ENCODE measurements at places on chromosomes 5 and 9.

- H3K4me3 ChIP-seq = no peak overlapping the region
- no peaks in the 10 kb centered on the region for H3K36me3 ChIP-seq
- H3K4me1 ChIP-seq = no peaks in the 10 kb centered on the region
- no peaks in the 10 kb centered on the region for H3K27me3 ChIP-seq
These were observed 47.8 kb downstream of the SUSD1 start for GRCh38 chr9:112127281-112127680.

DNA sequence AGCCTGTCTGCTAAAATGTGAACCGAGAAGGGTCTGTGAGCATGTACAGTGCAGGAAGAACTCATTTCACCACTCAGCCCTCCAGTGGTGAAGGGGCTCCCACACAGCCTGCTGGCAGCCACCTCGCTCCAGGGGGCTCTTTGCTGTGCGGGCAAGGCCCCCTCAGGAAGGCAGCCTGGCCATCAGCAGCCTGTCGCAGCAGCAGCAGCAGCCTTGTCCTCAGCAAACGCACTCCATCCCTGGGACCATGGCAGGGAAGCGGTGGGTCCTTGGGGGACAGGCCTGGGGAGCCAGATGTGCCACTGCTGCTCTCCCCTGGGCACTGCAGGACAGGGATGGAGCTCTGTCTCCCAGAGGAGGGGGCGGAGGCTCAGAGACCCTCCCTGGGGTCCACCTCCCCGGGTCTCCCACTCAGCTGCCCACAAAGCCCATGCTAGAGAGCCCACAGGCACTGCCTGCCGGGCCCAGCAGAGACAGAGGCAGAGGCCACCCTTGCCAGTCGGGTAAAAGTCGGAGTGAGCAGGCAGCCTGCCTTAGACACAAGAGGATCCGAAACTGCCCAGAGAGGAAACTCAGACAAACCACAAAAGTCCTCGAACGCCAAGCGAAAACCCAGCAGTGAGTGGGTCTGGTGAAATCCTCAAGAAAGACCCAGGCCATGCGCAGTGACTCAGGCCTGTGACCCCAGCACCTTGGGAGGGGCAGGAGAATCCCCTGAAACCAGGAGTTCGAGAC lies 8.0 kb downstream of the BRD3 start:
- H3K36me3 ChIP-seq = no peaks in the 10 kb centered on the region
- DNase-seq = no peak
- no peaks in the 10 kb centered on the region for H3K27me3 ChIP-seq
- H3K4me3 ChIP-seq = no peak overlapping the region

GRCh38 chr9:114200721-114201300 lies 45.5 kb downstream of the COL27A1 start:
- H3K27ac ChIP-seq = no peak overlapping the region
- peaks cover 7% of the 10 kb centered on the region for H3K36me3 ChIP-seq
- H3K27me3 ChIP-seq = no peaks in the 10 kb centered on the region

- H3K27me3 ChIP-seq = no peaks in the 10 kb centered on the region
- H3K36me3 ChIP-seq = peaks cover 21% of the 10 kb centered on the region
- DNase-seq = no peak
These were observed 1.4 kb downstream of the CAST start for GRCh38 chr5:96663608-96664007.

DNA sequence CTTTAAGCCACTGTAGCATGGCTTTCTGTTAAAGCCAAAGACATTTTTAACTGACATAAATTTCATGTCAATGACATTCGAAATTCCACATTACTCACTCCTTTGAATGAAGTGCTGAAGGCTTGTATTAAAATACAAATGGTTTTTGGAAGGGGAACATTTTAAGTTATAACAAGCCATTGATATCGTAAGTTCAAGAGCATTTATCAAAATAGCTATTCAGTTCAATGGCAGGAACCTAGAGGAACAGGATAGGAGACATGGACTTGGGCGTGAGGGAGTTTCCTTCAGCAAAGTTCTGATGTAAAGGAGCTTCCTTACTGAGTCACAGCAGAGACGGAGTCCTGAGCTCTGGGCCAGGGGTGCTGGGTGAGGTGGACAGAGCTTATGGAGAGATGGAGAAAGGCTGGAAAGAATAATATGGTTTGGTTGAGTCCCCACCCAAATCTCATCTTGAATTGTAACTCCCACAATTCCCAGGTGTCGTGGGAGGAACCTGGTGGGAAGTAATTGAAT lies 631.8 kb downstream of the BNC2 start:
- H3K4me3 ChIP-seq = no peak overlapping the region
- no peak overlapping the region for H3K27ac ChIP-seq
- no peaks in the 10 kb centered on the region for H3K27me3 ChIP-seq
- H3K4me1 ChIP-seq = no peaks in the 10 kb centered on the region
- H3K36me3 ChIP-seq = no peaks in the 10 kb centered on the region

DNA sequence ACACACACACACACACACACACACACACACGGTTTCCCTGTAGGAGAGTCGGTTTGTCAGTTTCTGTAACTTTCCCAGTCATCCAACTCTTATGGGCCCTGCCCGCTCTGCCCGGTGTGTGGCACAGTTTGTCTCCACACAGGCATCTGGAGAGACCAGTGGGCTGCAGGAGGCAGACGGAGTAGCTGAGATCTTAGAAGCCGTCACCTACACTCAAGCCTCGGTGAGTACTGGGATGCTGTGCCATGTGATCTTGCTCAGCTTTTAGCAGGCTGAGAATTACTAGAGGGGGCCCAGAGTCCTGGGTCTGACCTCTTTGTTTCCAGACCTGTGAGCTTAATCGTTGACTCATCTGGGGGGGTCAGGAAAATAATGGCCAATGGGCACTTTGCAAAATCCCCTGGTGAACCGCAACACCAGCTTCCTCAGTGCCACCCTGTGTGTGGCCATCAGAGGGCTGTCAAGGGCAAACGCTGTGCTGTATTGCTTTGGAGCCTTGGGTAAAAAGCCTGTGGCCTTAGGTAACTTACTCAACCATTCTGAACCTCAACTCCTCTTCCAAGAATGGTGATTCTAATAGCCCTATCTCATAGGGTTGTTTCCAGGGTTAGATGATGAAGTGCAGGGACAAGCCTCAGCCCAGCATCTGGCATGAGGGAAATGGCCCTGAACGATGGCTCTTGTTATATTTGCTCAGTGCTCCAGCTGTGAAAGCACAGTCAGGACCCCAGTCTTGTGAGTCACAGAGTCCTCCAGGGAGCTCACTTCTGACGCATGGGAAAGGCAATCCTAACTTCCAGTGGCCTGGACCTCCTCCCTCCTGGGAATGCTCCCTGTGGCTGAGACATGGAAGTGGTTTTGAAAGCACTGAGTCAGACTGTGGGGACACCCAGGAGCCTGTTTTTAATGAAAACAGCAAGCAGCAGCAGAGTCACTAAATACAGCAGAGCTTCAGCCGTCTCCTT lies 45.6 kb downstream of the COL15A1 start:
- no peaks in the 10 kb centered on the region for H3K4me1 ChIP-seq
- no peaks in the 10 kb centered on the region for H3K27me3 ChIP-seq
- no peak for DNase-seq
- no peaks in the 10 kb centered on the region for H3K36me3 ChIP-seq
- H3K27ac ChIP-seq = no peak overlapping the region
- no peak overlapping the region for H3K4me3 ChIP-seq

- H3K4me1 ChIP-seq = no peaks in the 10 kb centered on the region
- H3K36me3 ChIP-seq = no peaks in the 10 kb centered on the region
- no peaks in the 10 kb centered on the region for H3K27me3 ChIP-seq
- DNase-seq = no peak
These were observed 49.2 kb upstream of the MINAR2 start for GRCh38 chr5:129698661-129699060.

DNA sequence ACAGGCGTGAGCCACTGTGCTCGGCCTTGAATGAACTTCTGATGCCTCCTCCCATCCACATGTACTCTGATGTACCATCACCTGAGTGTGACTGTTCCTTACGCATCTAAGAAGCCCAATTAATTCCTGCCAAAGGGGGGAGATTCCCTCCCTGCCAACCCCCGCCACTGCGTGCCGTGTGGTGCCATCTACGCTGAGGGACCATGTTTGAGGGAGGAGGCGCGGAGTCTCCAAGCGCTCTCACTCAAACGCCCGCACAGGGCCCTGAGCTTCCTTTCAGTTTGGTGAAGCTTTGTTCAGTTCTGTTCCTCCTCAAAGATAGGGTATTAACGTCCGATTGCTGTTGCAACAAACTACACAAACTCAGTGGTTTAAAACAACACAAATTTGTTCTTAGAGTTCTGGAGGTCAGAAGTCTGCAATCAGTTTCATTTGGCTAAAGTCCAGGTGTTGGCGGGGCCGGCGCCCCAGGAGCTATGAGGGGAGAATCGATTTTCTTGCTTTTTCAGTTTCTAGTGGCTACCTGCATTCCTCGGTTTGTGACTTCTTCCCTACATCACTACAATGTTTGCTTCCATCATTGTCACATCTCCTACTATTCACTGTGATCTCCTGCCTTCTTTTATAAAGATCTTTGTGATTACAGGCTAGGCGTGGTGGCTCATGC lies 13.9 kb upstream of the PRXL2C start:
- H3K4me3 ChIP-seq = no peak overlapping the region
- H3K4me1 ChIP-seq = no peaks in the 10 kb centered on the region
- no peaks in the 10 kb centered on the region for H3K36me3 ChIP-seq
- no peak overlapping the region for H3K27ac ChIP-seq
- no peak for DNase-seq

DNA sequence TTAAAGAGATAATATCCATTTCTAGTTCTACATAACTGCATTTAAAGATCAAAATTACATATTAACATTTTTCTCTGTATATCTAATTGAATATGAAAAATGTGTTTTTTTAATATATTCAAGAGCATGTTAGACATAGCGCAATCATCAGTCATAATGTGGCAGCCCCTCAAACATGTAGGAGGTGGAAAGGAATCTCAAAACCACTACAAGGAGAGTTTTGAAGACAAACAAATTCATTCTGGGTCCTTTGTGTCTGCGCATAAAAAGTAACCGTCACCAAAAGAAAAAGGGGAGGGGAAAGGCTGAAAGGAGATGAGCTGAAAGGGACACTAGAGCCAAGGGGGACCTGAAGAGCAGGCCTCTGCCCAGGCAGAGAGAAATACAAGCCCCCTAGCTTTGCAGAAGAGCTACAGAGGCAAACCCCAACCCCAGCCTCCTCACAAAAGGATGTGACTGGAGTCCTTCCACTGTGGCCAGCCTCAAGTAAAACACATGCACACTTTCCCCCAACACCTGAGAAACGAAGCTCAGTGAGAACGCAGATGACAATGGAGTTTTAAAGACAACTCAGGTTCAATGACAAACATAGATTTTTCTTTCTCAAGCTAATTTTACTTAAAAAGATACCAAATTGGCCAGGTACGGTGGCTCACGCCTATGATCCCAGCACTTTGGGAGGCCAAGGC lies 62.0 kb downstream of the MAPKAP1 start:
- peaks cover 24% of the 10 kb centered on the region for H3K4me1 ChIP-seq
- no peaks in the 10 kb centered on the region for H3K36me3 ChIP-seq
- no peak overlapping the region for H3K4me3 ChIP-seq

- peaks cover 5% of the 10 kb centered on the region for H3K27me3 ChIP-seq
- no peaks in the 10 kb centered on the region for H3K36me3 ChIP-seq
These were observed 31.1 kb upstream of the PPP3R2 start for GRCh38 chr9:101625876-101626275.

DNA sequence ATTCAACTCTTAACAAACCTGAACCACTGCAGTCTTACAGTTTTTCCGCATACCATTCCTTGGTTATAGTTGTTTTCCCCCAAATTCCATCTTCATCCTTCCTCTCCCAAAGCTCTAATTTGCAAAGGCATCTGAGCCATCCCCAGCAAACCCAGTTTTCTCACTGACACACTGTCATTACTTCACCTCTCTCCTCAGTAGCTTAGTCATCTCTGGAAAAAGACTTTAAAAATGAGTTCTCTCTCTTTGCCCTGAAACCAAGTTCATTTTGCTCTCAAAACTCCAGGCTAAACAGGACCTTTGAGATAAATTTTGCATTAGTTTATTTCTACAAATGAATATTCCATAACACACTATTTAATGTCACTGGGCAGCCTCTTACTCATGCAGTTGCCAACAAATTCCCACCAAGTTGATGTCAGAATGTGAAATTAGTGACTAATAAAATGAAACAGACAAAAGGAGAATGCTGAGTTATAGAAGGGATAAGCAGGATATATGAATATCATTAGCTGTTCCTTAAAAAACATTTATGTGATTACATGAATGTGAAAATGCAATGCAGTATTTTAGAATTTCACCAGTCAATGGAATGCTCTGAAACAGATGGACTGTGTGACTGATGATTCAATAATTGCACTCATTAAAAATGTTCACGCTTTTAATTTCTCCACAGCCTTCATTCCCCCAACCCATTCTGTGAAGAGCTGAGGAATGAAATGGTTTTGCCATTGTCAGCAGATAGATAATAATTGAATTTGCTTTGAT lies 107.4 kb upstream of the DMAC1 start:
- no peaks in the 10 kb centered on the region for H3K27me3 ChIP-seq
- no peak for DNase-seq
- no peaks in the 10 kb centered on the region for H3K4me1 ChIP-seq
- no peak overlapping the region for H3K27ac ChIP-seq
- no peak overlapping the region for H3K4me3 ChIP-seq

DNA sequence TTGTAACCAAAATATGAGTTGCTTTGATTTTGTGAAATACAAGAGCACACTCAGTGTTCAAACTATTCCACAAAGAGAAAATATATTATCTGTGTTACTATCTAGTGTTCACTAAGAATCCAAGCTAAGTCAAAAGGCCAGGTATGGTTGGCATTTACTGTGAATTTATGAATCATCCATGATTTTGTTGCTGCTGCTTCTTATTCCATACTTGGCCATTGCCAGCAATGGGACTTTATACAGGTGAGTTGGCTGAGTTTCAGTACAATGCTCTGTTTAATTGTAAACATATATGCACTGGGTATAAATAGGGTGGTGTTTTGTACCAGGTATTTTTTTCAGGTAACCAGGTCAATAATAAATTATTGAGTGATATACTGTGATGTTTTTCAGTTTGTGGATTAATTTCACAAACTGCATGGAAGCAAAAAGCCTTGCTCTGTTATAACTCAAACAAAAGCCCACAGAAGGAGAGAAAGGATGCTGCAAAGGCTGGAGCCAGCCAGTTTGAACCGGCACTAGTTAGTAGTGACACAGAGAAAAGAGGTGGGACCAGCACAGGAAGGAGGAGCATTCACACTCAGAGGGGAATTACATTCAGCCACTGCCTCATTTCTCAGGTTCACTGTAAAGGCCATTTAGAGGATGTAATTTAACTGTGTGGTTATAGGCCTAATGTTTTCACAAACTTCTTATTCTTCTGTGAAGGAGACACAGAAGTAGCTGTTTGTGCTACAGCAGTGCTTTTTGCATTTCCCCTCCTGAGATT lies 381.8 kb downstream of the ADGRV1 start:
- peaks cover 51% of the 10 kb centered on the region for H3K4me1 ChIP-seq
- no peaks in the 10 kb centered on the region for H3K27me3 ChIP-seq
- no peak for DNase-seq
- no peaks in the 10 kb centered on the region for H3K36me3 ChIP-seq
- H3K27ac ChIP-seq = peak overlapping the region; percentile 45
- H3K4me3 ChIP-seq = no peak overlapping the region

- H3K27me3 ChIP-seq = no peaks in the 10 kb centered on the region
- no peak overlapping the region for H3K4me3 ChIP-seq
- no peak for DNase-seq
- H3K27ac ChIP-seq = no peak overlapping the region
- no peaks in the 10 kb centered on the region for H3K4me1 ChIP-seq
- no peaks in the 10 kb centered on the region for H3K36me3 ChIP-seq
These were observed 20.6 kb upstream of the ANGPTL2 start for GRCh38 chr9:127142931-127143464.
